ENCODE measurements at places on chromosomes 2 and 18. TPM values are rescaled to one million over a fixed set of nuclear protein-coding genes. Genes with fewer than 3 reads are reported as not detected.

The IL36G gene
- polyA plus RNA-seq, result not detected

GRCh38 chr2:154449951-154450658 is 248.4 kb upstream of the KCNJ3 start:
- DNase-seq, result no peak

The COL4A4 gene
- polyA plus RNA-seq, result 0.07 TPM

DNA sequence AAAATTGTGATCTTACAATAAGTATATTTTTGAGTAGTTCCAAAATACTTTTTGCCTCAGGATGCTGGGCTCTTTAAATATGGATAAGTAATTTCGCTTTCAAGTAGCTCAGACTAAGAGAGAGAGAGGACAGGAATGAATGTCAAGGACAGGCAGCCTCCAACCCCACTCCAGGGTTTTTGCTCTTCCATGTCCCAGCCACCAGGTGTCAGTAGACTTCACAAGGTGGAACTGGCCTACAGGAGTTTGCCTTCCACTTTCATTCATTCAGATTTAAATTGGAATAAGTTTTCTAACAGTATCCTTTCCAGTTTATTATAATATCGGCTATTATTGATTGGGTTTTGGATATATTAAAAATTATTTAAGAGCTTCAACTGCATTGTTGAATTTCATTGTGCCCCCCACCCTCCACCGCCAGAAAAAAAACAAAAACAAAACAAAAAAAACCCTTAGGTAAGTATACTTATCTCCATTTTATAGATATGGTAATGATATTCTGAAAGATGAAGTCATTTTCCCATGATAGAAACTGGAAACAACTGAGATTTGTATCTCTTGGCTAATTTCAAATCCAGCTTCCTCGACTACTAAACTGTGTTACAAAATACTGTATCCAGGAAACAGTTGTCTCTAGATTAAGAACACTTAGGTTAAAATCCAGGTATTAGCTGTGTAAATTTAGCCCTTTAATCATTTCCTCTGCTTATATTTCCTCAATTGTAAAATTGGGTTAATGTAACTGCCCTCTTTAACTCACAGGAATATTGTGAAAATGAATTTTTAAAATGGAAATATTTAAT is 793.1 kb downstream of the ERBB4 start:
- DNase-seq, result peak; percentile 49

The FAM124B gene
- polyA plus RNA-seq, result 7.4 TPM

The IL36RN gene
- polyA plus RNA-seq, result not detected

DNA sequence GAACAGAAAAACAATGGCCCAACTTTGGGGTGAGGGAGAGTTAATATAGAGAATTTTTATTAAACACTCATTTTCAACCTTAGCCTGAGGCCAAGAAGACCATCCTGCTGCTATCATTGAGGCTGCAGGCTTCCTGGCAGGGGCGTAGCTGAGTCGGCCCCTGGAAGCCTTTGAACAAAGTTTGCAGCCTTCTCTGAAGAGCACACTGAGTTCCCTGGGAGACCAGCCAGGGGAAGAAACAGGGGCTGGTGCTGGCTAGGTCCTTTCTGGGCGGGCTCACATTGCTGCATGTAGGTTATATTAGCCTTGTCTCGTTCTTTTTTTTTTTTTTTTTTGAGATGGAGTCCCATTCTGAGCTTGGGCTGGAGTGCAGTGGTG is 126.8 kb upstream of the HS6ST1 start:
- no peak for DNase-seq

DNA sequence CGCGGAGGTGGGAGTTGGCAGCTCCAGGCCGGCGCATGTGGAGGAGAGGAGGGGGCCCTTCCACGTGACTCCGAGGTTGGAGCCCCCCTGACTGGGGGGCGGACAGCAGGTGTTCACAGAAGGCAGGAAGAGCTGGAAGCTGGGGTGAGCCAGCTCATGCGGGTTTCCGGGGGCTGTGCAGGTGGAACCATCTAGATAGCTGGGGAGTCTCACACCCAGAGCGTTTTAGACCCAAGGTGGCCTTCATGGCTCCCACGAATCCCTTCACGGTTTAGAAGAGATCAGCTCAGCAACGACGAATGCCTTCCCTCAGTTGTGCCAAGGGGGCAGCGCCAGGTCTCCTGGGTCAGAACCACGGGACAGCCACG is 740.5 kb upstream of the SALL3 start:
- no peak for DNase-seq

GRCh38 chr2:32342801-32343200 is 14.0 kb upstream of the BIRC6 start:
- DNase-seq, result peak; percentile 14

- DNase-seq, result peak; percentile 24
Measured at GRCh38 chr2:182240862-182241371, 185.9 kb downstream of the PDE1A start.

The ZNF396 gene
- 1.0 TPM for polyA plus RNA-seq

DNA sequence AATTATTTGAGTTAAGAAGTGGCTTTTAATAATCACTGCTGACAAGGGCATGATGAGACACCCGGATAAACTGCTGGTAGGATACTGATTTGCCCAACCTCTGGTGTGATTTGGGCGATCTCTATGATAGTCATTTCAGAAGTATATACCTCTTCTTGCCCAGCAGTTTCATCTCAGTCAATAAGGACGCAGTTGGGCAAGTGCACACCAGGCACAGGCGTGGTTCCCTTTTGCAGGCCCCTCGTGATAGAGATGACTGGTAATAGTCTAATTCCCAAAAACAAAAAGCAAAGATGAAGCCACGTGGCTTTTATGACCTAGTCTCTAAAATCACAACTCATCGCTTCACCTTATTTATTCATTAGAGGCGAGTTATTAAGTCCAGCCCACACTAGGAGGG is 246.4 kb downstream of the PRKCE start:
- no peak for DNase-seq

The CPO gene
- polyA plus RNA-seq, result 0.37 TPM

- DNase-seq, result no peak
Measured at GRCh38 chr2:20416723-20417122, 30.2 kb upstream of the RHOB start.

The BBS5 gene
- polyA plus RNA-seq, result 4.3 TPM

- DNase-seq, result no peak
Measured at GRCh38 chr18:73264562-73264921, 396.8 kb upstream of the NETO1 start.

Data from muscle of back (tissue), 13 donors.